IMR-90 (cell line): ENCODE measurements at places on chromosomes 16 and 17. TPM values are rescaled to one million over a fixed set of nuclear protein-coding genes. Genes with fewer than 3 reads are reported as not detected.

The ABCC12 gene
- under 0.01 TPM in 2 replicates for total RNA-seq

The ALOXE3 gene
- total RNA-seq: under 0.01 TPM in 2 replicates

The DUSP14 gene
- 97.5 and 102 TPM in 2 replicates for total RNA-seq

The DPEP3 gene
- total RNA-seq: not detected in 2 replicates

The NOG gene
- 11.7 and 13.1 TPM in 2 replicates for total RNA-seq

The ZNF385C gene
- total RNA-seq: not detected in 2 replicates

The WNT3 gene
- 0.56 and 0.72 TPM in 2 replicates for total RNA-seq

The MAP2K6 gene
- total RNA-seq: 3.6 and 5.7 TPM in 2 replicates

DNA sequence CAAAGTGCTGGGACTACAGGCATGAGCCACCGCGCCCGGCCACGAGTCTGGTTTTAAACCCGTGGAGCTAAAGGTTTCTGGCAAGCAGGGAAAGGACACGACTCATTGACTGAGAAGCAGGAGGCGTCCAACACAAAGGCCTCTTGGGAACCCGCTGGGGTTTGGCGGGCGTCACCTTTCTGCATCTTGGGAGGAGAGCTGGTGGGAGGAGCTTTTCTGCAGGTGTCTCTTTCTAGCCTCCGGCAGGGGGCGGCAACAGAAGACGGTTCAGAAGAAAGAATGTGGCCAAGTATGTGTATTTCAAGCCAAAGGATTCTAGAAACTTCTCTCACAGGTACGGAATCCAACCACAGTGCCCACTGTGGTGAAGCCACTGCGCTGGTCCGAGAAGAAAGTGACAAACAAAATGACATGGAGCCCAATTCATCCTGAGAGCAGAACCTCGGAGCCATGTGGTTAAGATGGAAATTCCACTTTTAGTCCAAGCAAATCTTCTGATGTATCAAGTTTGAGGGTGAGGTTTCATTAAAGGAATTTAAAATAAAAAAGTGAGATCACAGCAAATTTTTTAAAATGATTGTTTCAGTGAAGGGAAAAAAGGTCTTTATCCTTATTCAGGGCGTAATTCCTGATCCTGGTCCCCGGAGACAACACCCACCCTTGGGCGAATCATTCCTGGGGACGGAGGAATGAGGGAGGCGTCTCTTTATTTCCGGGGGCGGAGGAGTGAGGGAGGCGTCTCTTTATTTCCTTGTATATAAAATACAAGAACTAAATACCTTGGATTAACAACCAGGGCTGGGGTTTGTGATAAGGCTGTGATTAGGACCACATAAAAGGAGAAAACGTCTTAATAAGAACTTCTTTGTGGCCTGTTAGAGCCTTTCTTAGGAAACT is 97.6 kb downstream of the MRM3 start:
- H3K4me1 ChIP-seq: peaks cover 23% of the 10 kb centered on the region
- no peak overlapping the region for H3K4me3 ChIP-seq
- DNase-seq: peak; percentile 48
- no peaks in the 10 kb centered on the region for H3K27me3 ChIP-seq

GRCh38 chr17:8063761-8064534 is 23.6 kb downstream of the ALOX12B start:
- no peaks in the 10 kb centered on the region for H3K36me3 ChIP-seq
- H3K4me1 ChIP-seq: no peaks in the 10 kb centered on the region
- H3K27ac ChIP-seq: no peak overlapping the region
- no peak for DNase-seq
- peaks cover 79% of the 10 kb centered on the region for H3K27me3 ChIP-seq
- no peak overlapping the region for H3K4me3 ChIP-seq

GRCh38 chr17:3497101-3497500 is 21.3 kb downstream of the ASPA start:
- DNase-seq: no peak
- no peaks in the 10 kb centered on the region for H3K4me1 ChIP-seq
- H3K4me3 ChIP-seq: no peak overlapping the region
- H3K27me3 ChIP-seq: no peaks in the 10 kb centered on the region
- no peaks in the 10 kb centered on the region for H3K36me3 ChIP-seq
- H3K27ac ChIP-seq: no peak overlapping the region

DNA sequence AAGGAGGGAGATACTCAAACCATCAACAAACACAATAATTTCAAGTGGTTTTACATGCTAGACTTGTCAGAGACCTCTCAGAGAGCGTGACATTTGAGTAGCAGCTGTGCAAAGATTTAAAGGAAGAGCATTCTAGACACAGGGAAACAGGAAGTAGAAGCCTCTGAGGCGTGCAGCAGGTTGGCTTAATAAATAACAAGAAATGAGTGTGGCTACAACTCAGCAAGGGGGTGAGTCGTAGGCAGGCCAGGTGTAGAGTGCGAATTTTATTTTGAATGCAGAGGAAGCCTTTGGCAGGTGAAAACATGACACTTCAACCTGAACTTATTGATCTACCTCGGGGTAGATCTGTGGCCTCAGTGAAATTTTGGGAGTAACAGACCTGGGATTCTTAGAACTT is 73.2 kb upstream of the MRTFB start:
- peaks cover 9% of the 10 kb centered on the region for H3K27me3 ChIP-seq
- no peaks in the 10 kb centered on the region for H3K36me3 ChIP-seq
- no peak overlapping the region for H3K27ac ChIP-seq
- peaks cover 3% of the 10 kb centered on the region; the same call in 1 of the 2 replicates for H3K4me1 ChIP-seq
- no peak overlapping the region for H3K4me3 ChIP-seq

- no peaks in the 10 kb centered on the region for H3K4me1 ChIP-seq
- no peak overlapping the region for H3K27ac ChIP-seq
- no peak for DNase-seq
- peaks cover 10% of the 10 kb centered on the region for H3K27me3 ChIP-seq
- H3K4me3 ChIP-seq: no peak overlapping the region
Measured at GRCh38 chr17:13265311-13265710, 247.5 kb upstream of the ELAC2 start.

- peak; percentile 37 for DNase-seq
- peaks cover 23% of the 10 kb centered on the region for H3K4me1 ChIP-seq
- H3K36me3 ChIP-seq: no peaks in the 10 kb centered on the region
- H3K27ac ChIP-seq: peak overlapping the region; percentile 95
- H3K4me3 ChIP-seq: no peak overlapping the region
Measured at GRCh38 chr16:68083861-68084503, 1.2 kb upstream of the NFATC3 start.

GRCh38 chr16:53841884-53842283 is 137.9 kb downstream of the FTO start:
- H3K4me3 ChIP-seq: no peak overlapping the region
- H3K4me1 ChIP-seq: peaks cover 5% of the 10 kb centered on the region
- H3K36me3 ChIP-seq: no peaks in the 10 kb centered on the region; the same call in 1 of the 2 replicates
- no peak overlapping the region for H3K27ac ChIP-seq
- no peak for DNase-seq
- no peaks in the 10 kb centered on the region for H3K27me3 ChIP-seq

- no peak overlapping the region for H3K27ac ChIP-seq
- no peak overlapping the region for H3K4me3 ChIP-seq
- no peaks in the 10 kb centered on the region for H3K36me3 ChIP-seq
- peaks cover 18% of the 10 kb centered on the region for H3K4me1 ChIP-seq
- no peaks in the 10 kb centered on the region; the same call in 1 of the 2 replicates for H3K27me3 ChIP-seq
- no peak for DNase-seq
Measured at GRCh38 chr16:66156538-66156937, 210.0 kb upstream of the CDH5 start.

DNA sequence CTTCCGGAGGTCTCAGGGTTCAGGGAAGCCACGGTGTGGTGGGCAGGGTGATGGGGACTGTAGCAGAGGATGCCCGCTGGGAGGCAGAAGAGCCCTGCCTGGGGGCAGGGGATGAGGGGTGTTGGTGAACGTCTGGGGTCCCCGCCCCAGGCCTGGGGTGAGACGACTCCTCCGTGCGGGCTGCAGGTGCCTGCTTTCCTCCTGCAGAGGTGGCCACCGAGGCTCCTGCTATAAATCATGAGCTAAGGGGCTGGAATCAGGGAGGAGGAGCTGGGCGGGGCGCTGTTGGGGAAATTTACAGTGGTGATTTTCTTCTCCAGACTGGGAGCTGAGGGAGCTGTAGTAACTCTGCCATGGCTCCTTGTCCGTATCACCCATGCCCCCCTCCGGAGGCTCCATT is 167.0 kb downstream of the MRM1 start:
- DNase-seq: no peak
- no peak overlapping the region for H3K4me3 ChIP-seq
- H3K27ac ChIP-seq: no peak overlapping the region
- H3K27me3 ChIP-seq: peaks cover 20% of the 10 kb centered on the region
- H3K4me1 ChIP-seq: no peaks in the 10 kb centered on the region

GRCh38 chr16:34802396-34802795 is 1343.0 kb downstream of the TP53TG3F start:
- no peaks in the 10 kb centered on the region for H3K4me1 ChIP-seq
- no peak overlapping the region for H3K27ac ChIP-seq
- no peaks in the 10 kb centered on the region for H3K36me3 ChIP-seq
- no peaks in the 10 kb centered on the region for H3K27me3 ChIP-seq
- no peak overlapping the region for H3K4me3 ChIP-seq

DNA sequence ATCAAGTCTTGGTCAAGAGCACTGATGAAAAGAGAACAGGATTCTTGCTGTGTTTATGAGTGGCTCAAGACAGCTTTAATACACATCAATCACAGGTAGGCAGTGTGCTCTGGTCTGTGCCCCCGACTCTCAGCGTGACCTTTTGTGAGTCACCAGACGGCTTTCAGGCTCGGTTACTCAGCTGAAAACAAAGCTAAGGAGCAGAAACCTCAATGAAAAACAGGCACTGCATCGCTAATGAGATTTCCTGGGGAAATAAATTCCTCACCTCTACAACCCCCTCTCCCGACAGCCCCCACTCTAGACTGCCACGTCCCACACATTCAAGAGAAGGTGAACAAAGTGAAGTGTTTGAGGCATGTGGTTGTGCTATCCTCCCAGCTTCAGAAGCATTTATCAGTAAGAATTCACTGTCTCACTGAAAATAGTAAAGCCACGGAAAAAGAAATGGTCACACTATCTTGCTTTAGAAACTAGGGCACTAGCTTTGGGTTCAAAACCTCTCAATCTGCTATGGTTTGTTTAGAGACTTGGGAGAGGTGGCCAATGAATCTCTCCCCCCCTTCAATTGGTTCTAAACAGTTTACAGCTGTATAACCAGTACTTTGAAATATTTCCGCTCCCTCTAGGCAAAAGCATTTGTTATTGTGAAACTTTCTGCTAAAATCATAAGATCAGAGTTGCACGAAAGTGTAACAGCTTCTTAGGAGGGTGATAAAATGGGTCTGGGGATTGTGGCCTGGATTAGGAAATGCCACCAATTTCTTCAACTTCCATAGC is 199.5 kb upstream of the PMFBP1 start:
- no peaks in the 10 kb centered on the region for H3K27me3 ChIP-seq
- H3K4me1 ChIP-seq: no peaks in the 10 kb centered on the region
- no peak overlapping the region for H3K27ac ChIP-seq
- no peaks in the 10 kb centered on the region for H3K36me3 ChIP-seq

DNA sequence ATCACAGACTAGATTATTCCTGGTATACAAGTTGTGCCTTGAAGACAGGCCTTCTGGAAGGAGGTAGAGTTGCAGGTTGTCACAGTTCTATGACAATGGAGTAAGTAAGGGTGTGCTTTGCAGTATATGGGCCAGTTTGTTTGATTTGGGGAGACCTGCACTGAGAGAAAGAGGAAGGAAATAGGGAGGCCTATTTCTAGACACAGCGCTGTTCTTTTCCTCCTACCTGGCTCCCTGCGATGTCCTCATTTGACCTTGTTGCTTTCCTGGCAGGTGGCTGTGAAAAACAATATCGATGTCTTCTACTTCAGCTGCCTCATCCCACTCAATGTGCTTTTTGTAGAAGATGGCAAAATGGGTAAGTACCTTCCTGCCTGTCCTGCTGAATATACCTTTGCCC is 22.5 kb upstream of the RASL10B start:
- no peak overlapping the region for H3K4me3 ChIP-seq
- H3K36me3 ChIP-seq: peaks cover 17% of the 10 kb centered on the region
- DNase-seq: no peak
- H3K4me1 ChIP-seq: peaks cover 2% of the 10 kb centered on the region

DNA sequence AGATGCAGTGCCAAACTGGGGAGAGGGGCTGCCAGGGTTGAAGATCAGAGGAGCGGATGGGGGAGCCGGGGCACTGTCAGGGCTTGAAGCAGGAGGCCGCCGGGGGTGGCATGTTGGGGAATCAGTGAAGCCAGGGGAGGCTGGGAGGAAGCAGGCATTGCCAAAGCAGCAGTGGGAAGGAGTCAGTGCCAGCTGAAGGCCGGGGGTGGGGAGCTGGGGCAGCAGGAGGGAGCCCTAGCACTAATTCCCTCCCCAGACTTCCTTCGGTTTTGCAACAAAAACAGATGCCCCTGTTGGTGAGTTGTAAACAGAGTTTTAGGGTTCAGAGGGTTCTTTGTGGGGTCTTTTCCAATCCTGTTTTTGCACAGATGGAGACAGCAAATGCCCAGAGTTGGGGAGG is 10.9 kb upstream of the TAC4 start:
- H3K36me3 ChIP-seq: no peaks in the 10 kb centered on the region
- no peaks in the 10 kb centered on the region for H3K4me1 ChIP-seq
- DNase-seq: no peak
- H3K4me3 ChIP-seq: no peak overlapping the region
- no peak overlapping the region for H3K27ac ChIP-seq

DNA sequence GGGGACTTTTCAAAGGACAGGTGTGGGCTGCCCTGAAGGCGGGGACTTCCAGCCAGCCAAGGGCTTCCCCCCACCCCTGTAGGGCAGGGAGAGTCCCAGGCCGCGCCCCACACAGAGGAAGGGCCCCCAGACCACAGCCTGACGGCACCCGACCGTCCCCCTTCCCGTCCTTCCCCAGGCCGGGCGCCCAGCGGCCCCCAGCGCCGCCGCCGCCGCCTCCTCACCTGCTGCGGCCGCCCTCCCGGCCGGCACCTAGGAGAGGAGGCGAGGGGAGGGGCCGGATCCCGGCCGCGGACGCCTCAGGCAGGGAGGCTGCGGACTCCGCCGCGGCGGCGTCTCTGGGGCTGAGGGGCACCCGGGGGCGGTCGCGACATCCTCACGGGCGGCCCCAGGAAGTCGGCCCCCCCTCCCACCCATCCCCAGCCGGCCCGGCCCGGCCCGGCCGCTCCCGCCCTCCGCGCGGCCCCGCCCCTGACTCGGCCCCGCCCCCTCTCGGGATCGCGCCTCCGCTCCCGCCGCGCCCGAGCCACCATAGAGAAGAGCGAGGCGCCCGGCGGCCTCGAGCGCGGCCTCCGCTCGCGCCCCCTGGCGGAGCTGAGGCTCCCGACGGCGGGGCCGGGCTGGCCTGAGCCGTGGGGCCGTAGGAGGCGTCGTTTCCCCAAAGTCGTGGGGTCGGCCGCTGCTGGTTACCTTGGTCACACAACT is 25.5 kb upstream of the RFFL start:
- H3K36me3 ChIP-seq: no peaks in the 10 kb centered on the region
- DNase-seq: peak; percentile 69
- peaks cover 11% of the 10 kb centered on the region for H3K4me1 ChIP-seq
- peak overlapping the region; percentile 87 for H3K4me3 ChIP-seq
- H3K27ac ChIP-seq: peak overlapping the region; percentile 73

DNA sequence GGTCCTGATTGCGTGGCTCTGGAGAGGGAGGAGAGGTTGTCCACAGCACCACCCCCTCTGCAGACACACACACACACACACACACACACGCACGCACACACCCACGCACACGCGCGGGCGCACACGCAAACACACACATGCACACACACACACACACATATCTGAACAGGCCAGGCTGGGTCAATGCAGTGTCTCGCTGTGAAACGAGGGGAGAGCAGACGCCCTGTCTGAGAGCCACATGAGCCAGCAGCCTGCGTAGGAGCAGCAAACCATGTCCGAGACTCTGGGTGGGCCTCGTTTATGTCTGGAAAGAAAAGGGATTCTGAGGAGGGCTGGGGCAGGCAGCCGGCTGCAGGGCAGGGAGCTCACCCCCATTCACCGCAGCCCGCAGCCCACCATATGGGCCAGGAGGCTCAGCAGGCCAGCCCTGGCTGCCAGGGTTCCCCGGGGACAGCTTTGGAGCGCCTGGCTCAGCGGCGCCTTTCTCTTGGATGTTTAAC is 93.3 kb upstream of the TNRC6C start:
- no peaks in the 10 kb centered on the region for H3K4me1 ChIP-seq
- no peak for DNase-seq
- no peaks in the 10 kb centered on the region for H3K36me3 ChIP-seq
- no peak overlapping the region for H3K4me3 ChIP-seq
- H3K27ac ChIP-seq: no peak overlapping the region
